Adrenal gland (tissue), 19 donors: ENCODE measurements at places on chromosomes 4 and X. TPM values are rescaled to one million over a fixed set of nuclear protein-coding genes. Genes with fewer than 3 reads are reported as not detected.

DNA sequence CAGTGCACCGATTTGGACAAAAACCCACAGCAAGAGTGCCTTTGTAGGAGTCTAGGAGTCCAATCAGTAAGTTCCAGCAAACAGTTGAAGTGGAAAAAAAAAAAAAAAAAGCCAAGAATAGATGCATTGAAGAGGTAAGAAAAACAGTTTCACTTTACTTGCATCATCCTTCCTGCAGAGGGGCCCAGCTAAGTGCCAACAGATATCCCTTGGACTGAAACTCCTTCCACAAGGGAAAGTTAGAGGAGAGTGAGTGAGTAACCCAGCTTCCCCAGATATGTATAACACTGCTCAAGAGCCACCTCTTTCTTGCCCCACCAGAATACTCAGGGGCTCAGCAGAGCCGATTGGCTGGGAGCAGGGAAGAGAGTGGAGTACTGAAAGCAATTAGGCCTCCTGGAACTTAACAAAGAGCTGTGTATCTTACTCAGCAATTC lies 617.7 kb upstream of the SMIM31 start:
- H3K4me3 ChIP-seq = no peak overlapping the region
- no peak for DNase-seq
- no peaks in the 10 kb centered on the region for H3K36me3 ChIP-seq
- no peaks in the 10 kb centered on the region for H3K27me3 ChIP-seq
- no peak overlapping the region for H3K27ac ChIP-seq

DNA sequence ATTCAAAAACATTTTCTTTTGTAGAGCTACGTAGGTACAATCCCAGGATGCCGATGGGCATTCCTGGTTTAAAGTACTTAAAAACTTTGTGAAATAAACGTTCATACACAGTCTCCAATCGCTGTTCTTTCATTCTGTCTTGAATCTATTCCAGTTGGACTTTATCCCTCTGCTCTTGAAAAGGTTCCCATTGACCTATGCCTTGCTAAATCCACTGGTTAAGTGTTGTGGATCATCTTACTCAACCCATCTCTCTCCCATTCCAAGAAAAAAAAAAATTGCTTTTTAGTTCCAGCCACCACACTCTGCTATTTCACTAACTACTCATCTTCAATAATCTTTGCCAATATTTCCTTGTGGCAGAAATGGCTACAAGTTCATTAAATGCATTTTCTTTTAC lies 542.3 kb upstream of the GRIA3 start:
- H3K27ac ChIP-seq = no peak overlapping the region
- no peaks in the 10 kb centered on the region for H3K27me3 ChIP-seq
- no peaks in the 10 kb centered on the region for H3K4me1 ChIP-seq
- no peak overlapping the region for H3K4me3 ChIP-seq
- no peaks in the 10 kb centered on the region for H3K36me3 ChIP-seq

- no peak for DNase-seq
- no peaks in the 10 kb centered on the region for H3K36me3 ChIP-seq
- no peak overlapping the region for H3K27ac ChIP-seq
- H3K4me1 ChIP-seq = no peaks in the 10 kb centered on the region
- no peaks in the 10 kb centered on the region for H3K27me3 ChIP-seq
Measured at GRCh38 chrX:119636419-119636818, 30.2 kb upstream of the NKRF start.

GRCh38 chr4:101701551-101701950 lies 89.0 kb upstream of the BANK1 start:
- no peak for DNase-seq
- no peak overlapping the region for H3K27ac ChIP-seq
- H3K27me3 ChIP-seq = no peaks in the 10 kb centered on the region
- no peak overlapping the region for H3K4me3 ChIP-seq
- H3K36me3 ChIP-seq = no peaks in the 10 kb centered on the region

GRCh38 chr4:121728066-121728465 lies 31.3 kb upstream of the ANXA5 start:
- H3K4me1 ChIP-seq = no peaks in the 10 kb centered on the region
- no peak overlapping the region for H3K27ac ChIP-seq
- H3K4me3 ChIP-seq = no peak overlapping the region
- no peaks in the 10 kb centered on the region for H3K27me3 ChIP-seq
- H3K36me3 ChIP-seq = no peaks in the 10 kb centered on the region
- DNase-seq = no peak

- no peaks in the 10 kb centered on the region for H3K36me3 ChIP-seq
- no peak for DNase-seq
- no peak overlapping the region for H3K27ac ChIP-seq
- no peaks in the 10 kb centered on the region for H3K27me3 ChIP-seq
- no peaks in the 10 kb centered on the region for H3K4me1 ChIP-seq
Measured at GRCh38 chr4:26255989-26256388, 64.8 kb upstream of the RBPJ start.

GRCh38 chr4:45865781-45866180 lies 258.1 kb downstream of the GABRG1 start:
- H3K27me3 ChIP-seq = no peaks in the 10 kb centered on the region
- DNase-seq = no peak
- no peaks in the 10 kb centered on the region for H3K36me3 ChIP-seq

- H3K36me3 ChIP-seq = no peaks in the 10 kb centered on the region
- H3K4me1 ChIP-seq = peaks cover 4% of the 10 kb centered on the region
- no peaks in the 10 kb centered on the region for H3K27me3 ChIP-seq
- H3K27ac ChIP-seq = no peak overlapping the region
- H3K4me3 ChIP-seq = no peak overlapping the region
Measured at GRCh38 chr4:123120473-123120872, 198.1 kb upstream of the NUDT6 start.

DNA sequence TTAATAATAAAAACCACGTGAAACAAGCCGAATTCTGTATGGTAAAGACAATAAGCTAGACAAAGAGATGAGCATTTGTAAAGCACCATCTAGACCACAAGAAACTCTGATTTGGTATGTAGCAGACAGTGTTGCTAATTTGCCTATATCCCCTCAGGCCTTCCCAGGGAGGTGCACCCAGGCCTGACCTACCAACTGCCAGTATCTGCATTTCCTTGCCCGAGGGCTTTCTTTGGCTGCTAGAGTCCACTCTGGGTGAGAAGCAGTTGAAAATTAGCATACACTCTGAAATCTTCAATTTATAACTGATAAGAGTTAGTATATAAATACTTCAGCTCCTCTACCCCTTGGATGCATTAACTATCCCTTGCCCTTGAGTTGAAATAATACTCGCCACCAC lies 37.4 kb upstream of the IL1RAPL1 start:
- no peak for DNase-seq
- H3K27me3 ChIP-seq = no peaks in the 10 kb centered on the region
- no peak overlapping the region for H3K4me3 ChIP-seq
- H3K4me1 ChIP-seq = no peaks in the 10 kb centered on the region

DNA sequence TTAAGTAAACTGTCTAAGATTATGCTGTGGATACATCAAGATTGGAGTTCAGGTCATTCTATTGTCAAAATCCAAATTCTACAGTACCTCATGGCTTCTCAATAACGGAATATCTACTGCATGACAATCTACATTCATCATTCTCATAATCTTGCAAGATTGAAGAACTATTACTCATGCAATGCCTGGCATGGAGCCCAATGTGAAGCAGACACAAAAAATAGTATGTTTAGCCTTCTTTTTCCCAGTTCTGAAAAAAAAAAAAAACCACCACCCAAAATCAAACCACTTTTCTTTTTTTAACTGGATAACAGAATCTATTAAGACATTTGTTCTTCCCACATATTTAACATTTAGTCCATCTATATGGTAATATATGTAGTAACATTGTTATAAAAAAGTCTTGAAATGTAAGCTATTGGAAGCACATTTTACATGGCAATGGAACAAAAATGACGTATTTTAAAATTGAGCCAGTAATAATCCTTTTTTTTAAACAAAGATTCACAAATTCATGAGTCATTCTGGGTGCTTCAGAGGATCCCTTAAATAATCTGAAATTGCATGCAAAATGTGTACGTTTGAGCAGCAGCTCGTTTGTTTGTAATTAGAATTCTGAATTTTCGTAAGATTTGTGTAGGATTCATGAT lies 232.2 kb upstream of the FMR1 start:
- H3K4me3 ChIP-seq = no peak overlapping the region
- no peaks in the 10 kb centered on the region for H3K27me3 ChIP-seq
- no peak for DNase-seq
- H3K36me3 ChIP-seq = no peaks in the 10 kb centered on the region

- H3K36me3 ChIP-seq = no peaks in the 10 kb centered on the region
- H3K4me1 ChIP-seq = no peaks in the 10 kb centered on the region
- DNase-seq = peak; percentile 21
Measured at GRCh38 chr4:8276358-8277240, 7.0 kb downstream of the HTRA3 start.

GRCh38 chr4:62953752-62954151 lies 1455.5 kb downstream of the TECRL start:
- H3K27ac ChIP-seq = no peak overlapping the region
- no peak for DNase-seq
- no peaks in the 10 kb centered on the region for H3K4me1 ChIP-seq
- no peaks in the 10 kb centered on the region for H3K36me3 ChIP-seq
- no peaks in the 10 kb centered on the region for H3K27me3 ChIP-seq
- no peak overlapping the region for H3K4me3 ChIP-seq

GRCh38 chr4:94911106-94911505 lies 153.4 kb downstream of the BMPR1B start:
- no peak overlapping the region for H3K27ac ChIP-seq
- no peak for DNase-seq
- no peaks in the 10 kb centered on the region for H3K27me3 ChIP-seq
- no peaks in the 10 kb centered on the region for H3K4me1 ChIP-seq
- no peak overlapping the region for H3K4me3 ChIP-seq

DNA sequence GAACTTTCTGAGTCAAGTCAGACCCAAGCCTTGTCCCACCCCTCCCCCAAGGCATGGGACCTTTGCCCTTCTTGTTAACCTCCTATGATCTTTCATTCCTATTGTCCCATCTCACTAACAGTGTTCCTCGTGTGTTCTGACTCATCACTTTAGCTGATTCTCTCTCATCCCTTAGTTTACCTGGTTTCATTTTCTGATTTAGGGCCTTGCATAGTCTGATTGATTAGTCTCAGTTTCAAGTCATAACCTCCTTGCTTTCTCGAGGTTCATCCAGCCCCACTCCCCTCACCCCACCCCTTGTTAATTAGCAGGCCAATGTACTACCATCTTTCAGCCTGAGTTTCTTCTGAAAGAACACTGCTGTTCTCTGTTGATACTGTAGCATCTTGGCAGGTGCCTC lies 517.4 kb downstream of the RPA4 start:
- no peak for DNase-seq
- no peak overlapping the region for H3K27ac ChIP-seq
- H3K4me3 ChIP-seq = no peak overlapping the region
- H3K27me3 ChIP-seq = no peaks in the 10 kb centered on the region
- H3K36me3 ChIP-seq = no peaks in the 10 kb centered on the region

DNA sequence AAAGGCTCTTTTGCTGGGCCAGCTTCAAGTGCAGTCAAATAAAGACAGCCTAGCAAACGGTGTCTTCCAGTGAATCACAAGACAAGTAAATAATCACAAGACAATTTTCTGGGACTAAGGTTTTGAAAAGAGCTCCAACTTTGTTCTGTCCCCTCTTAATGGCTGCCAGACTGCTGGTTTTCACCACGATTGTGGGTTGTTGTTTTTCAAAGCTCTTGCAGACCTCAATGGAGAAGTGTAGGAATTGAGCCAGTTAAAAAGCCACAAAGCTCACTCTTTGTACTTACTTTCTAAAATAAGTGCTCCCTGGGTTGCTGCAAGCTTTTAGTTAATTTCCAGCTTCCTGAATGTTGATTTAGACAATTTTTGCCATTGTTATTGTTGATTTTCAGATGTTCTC lies 405.8 kb upstream of the HTR2C start:
- no peak overlapping the region for H3K4me3 ChIP-seq
- H3K27ac ChIP-seq = no peak overlapping the region
- H3K4me1 ChIP-seq = no peaks in the 10 kb centered on the region
- no peak for DNase-seq

DNA sequence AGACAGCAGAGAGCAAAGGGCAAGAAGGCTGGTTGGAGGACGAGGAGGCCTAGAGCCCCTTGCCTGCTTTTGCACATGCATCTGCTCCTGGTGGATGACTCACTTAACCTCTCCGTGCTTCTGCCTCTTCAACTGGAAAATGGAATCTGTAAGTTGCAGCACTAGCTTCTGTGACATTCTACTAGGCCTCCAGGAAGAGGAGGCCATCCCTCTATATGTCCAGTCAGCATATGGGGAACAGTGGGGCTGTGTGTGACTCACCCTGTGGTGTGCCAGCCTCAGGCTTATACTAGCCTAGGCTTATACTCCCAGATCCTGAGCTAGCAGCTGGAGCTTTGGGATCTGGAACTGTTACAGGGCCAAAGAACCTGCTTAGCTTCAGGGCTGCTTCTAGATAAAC lies 36.0 kb downstream of the RTL9 start:
- no peak for DNase-seq
- no peaks in the 10 kb centered on the region for H3K36me3 ChIP-seq
- H3K27ac ChIP-seq = no peak overlapping the region
- peaks cover 8% of the 10 kb centered on the region for H3K27me3 ChIP-seq
- no peak overlapping the region for H3K4me3 ChIP-seq

GRCh38 chr4:6946497-6946896 lies 36.9 kb downstream of the TBC1D14 start:
- H3K27ac ChIP-seq = no peak overlapping the region
- H3K27me3 ChIP-seq = no peaks in the 10 kb centered on the region
- H3K4me3 ChIP-seq = no peak overlapping the region
- no peaks in the 10 kb centered on the region for H3K36me3 ChIP-seq
- peaks cover 37% of the 10 kb centered on the region for H3K4me1 ChIP-seq
- no peak for DNase-seq

- no peaks in the 10 kb centered on the region for H3K36me3 ChIP-seq
- no peak overlapping the region for H3K4me3 ChIP-seq
- no peaks in the 10 kb centered on the region for H3K27me3 ChIP-seq
- H3K27ac ChIP-seq = no peak overlapping the region
- H3K4me1 ChIP-seq = no peaks in the 10 kb centered on the region
Measured at GRCh38 chr4:8819473-8820177, 52.0 kb downstream of the HMX1 start.

- no peak overlapping the region for H3K27ac ChIP-seq
- H3K27me3 ChIP-seq = no peaks in the 10 kb centered on the region
- DNase-seq = no peak
- H3K4me3 ChIP-seq = no peak overlapping the region
- H3K36me3 ChIP-seq = no peaks in the 10 kb centered on the region
Measured at GRCh38 chr4:86048426-86048825, 311.4 kb downstream of the MAPK10 start.

Gene RS1
- not detected for total RNA-seq

Gene AP1S2
- 19.5 TPM for total RNA-seq

Gene HTN3
- not detected for total RNA-seq

Gene REPS2
- total RNA-seq = 40.0 TPM

Gene ABLIM2
- total RNA-seq = 9.9 TPM

Gene CPE
- total RNA-seq = 138 TPM

Gene PDLIM3
- total RNA-seq = 5.2 TPM

Gene SSX3
- total RNA-seq = not detected

Gene RAB41
- total RNA-seq = not detected

Gene ADH1A
- total RNA-seq = not detected

Gene ANOS1
- 0.60 TPM for total RNA-seq

Gene JAKMIP1
- 4.6 TPM for total RNA-seq
